Activated naive CD8-positive, alpha-beta T cell treated with anti-CD3 and anti-CD28 coated beads, Interleukin-2, amount 10 ng/mL, durations not matched to agents 7 days and 5 days (primary cell): ENCODE measurements at places on chromosomes 2 and 18. TPM values are rescaled to one million over a fixed set of nuclear protein-coding genes. Genes with fewer than 3 reads are reported as not detected.

The NR4A2 gene
- total RNA-seq: 3.0 TPM

The DCDC2C gene
- not detected for total RNA-seq

GRCh38 chr2:38284971-38285370, 92.1 kb downstream of the ATL2 start:
- peaks cover 5% of the 10 kb centered on the region for H3K4me1 ChIP-seq
- H3K36me3 ChIP-seq: no peaks in the 10 kb centered on the region
- DNase-seq: no peak

GRCh38 chr2:27572439-27572838, 10.4 kb upstream of the ZNF512 start:
- no peak overlapping the region for H3K4me3 ChIP-seq
- peaks cover 32% of the 10 kb centered on the region for H3K27me3 ChIP-seq

The MC2R gene
- not detected for total RNA-seq

GRCh38 chr2:120219766-120220165, 3.4 kb downstream of the TMEM185B start:
- H3K4me1 ChIP-seq: peaks cover 41% of the 10 kb centered on the region
- no peaks in the 10 kb centered on the region for H3K27me3 ChIP-seq
- H3K27ac ChIP-seq: no peak overlapping the region
- H3K36me3 ChIP-seq: peaks cover 55% of the 10 kb centered on the region
- DNase-seq: no peak

- H3K4me1 ChIP-seq: peaks cover 15% of the 10 kb centered on the region
- no peak overlapping the region for H3K4me3 ChIP-seq
- no peaks in the 10 kb centered on the region for H3K27me3 ChIP-seq
- no peak for DNase-seq
- no peak overlapping the region for H3K27ac ChIP-seq
Measured at GRCh38 chr18:13511961-13512577, 214.3 kb downstream of the FAM210A start.

The CHRND gene
- not detected for total RNA-seq

The CLEC4F gene
- total RNA-seq: not detected

The ITGB1BP1 gene
- 104 TPM for total RNA-seq

The LYG2 gene
- not detected for total RNA-seq

GRCh38 chr2:218331745-218332144, 24.9 kb upstream of the CATIP start:
- no peak for DNase-seq
- H3K27ac ChIP-seq: no peak overlapping the region
- no peak overlapping the region for H3K4me3 ChIP-seq
- H3K36me3 ChIP-seq: no peaks in the 10 kb centered on the region

DNA sequence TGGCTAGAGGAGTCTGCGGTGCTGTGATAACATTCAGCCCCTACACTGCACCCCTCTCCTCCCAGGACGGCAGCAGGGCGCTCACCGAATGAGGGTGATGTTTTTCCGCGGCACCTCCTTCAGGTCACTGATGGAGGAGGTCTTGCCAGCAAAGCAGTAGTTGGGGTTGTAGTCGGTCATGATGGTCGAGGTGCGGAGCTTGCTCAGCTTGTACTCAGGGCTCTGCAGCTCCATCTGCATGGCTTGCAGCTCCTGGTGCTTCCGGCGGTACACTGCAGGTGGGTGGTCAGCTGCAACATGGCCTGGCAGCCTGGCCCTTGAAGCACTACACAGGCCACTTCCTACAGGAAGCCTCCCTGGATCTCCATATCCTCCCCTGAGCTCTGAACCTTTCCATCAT, 108.0 kb downstream of the CLIP4 start:
- H3K27ac ChIP-seq: no peak overlapping the region
- H3K27me3 ChIP-seq: peaks cover 2% of the 10 kb centered on the region
- no peaks in the 10 kb centered on the region for H3K36me3 ChIP-seq
- no peaks in the 10 kb centered on the region for H3K4me1 ChIP-seq

The ING5 gene
- 52.1 TPM for total RNA-seq

DNA sequence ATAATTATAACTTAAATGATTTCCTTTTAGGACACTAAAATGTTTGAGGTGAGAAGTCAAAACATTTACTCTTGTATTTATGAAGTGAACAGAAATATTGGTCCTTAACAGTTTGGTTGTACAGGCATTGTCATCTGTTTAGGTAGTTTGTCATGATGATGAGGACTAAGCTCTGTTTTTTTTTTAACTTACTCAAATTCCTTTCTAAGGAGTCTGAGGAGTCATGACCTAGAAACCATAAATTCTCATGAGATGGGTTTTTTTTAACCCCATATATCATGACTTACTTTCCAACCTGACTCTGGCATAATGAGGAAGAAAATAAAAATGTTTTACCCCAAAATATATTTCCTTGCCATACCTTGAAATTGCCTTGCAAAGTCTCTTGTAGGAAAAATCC, 1176.2 kb downstream of the SUCLG1 start:
- no peak for DNase-seq
- H3K36me3 ChIP-seq: no peaks in the 10 kb centered on the region
- H3K4me3 ChIP-seq: no peak overlapping the region
- no peak overlapping the region for H3K27ac ChIP-seq
- no peaks in the 10 kb centered on the region for H3K27me3 ChIP-seq

- peak overlapping the region; percentile 77 for H3K4me3 ChIP-seq
- DNase-seq: peak; percentile 73
- no peak overlapping the region for H3K27ac ChIP-seq
- H3K4me1 ChIP-seq: peaks cover 40% of the 10 kb centered on the region
- H3K36me3 ChIP-seq: peaks cover 2% of the 10 kb centered on the region
- H3K27me3 ChIP-seq: peaks cover 92% of the 10 kb centered on the region
Measured at GRCh38 chr2:170822290-170823087, 5.8 kb downstream of the GAD1 start.

- H3K27me3 ChIP-seq: peaks cover 2% of the 10 kb centered on the region
- no peak for DNase-seq
- H3K27ac ChIP-seq: no peak overlapping the region
- no peaks in the 10 kb centered on the region for H3K4me1 ChIP-seq
Measured at GRCh38 chr2:179771791-179772190, 89.6 kb downstream of the ZNF385B start.

DNA sequence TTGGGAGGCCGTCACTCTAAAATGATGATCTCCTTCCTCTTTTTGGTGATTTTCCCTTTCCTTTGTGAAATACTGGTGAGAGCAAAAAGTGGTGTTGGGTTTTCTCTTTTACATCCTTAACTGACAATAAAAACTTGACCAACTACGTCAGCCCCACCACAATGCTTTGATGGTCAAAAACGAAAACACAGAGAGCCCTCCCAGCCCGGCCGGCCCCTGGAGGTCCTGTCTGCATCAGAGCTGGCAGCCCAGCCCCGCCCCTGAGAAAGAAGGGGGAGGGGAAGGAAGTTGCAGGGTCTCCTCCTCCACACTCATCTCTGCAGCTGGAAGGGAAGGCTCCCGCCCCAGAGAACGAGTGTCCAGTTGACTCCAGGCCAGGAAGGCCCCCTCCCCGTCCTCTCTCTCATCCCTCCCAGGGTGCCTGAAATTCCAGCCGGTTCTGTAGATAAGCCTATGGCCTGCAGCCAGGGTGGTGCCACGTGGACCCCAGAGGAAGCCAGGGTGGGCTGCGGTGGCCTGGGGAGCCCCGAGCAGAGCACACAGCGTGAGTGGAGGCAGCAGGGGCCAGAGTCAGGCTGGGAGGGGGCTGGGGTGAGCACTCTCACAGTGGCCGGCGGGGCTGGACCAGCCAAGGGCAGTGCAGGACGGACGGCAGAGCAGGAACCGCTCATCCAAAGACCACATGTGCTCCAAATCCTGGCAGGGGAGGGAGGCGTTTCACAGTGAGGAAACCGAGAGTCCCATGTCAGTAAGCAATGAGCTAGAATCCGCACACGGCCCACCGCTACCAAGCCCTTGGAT, 19.8 kb downstream of the BIN1 start:
- peak overlapping the region; percentile 99 for H3K27ac ChIP-seq
- H3K4me1 ChIP-seq: peaks cover 39% of the 10 kb centered on the region
- H3K27me3 ChIP-seq: no peaks in the 10 kb centered on the region

DNA sequence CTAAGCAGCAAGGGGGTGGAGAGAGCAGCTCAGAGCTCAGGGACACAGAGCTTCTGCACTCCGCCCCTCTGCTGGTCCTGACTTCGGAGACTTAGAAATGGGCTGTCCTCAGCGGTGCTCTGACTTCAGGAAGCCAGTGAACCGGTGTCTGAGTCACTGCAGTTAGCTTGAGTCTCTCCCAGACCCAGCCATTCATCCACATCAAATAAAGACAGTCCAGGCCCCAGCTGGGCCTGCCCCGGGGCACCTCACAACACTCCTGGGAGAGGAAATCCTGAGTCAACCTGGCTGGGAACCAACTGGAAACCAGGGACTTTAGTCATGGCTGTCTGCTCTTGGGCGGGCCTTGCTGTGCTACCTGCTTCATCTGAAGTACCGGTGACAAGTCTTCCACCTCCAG, 5.4 kb upstream of the ITGB6 start:
- peaks cover 2% of the 10 kb centered on the region for H3K36me3 ChIP-seq
- peaks cover 16% of the 10 kb centered on the region for H3K4me1 ChIP-seq
- peaks cover under 1% of the 10 kb centered on the region for H3K27me3 ChIP-seq
- no peak overlapping the region for H3K4me3 ChIP-seq
- no peak for DNase-seq

The FMNL2 gene
- 0.37 TPM for total RNA-seq

The CIAO1 gene
- 66.2 TPM for total RNA-seq

The RNF125 gene
- total RNA-seq: 29.0 TPM

- H3K27me3 ChIP-seq: peaks cover 7% of the 10 kb centered on the region
- H3K4me3 ChIP-seq: peak overlapping the region; percentile 86
- peaks cover 13% of the 10 kb centered on the region for H3K4me1 ChIP-seq
Measured at GRCh38 chr2:98823196-98824170, 92.6 kb upstream of the MGAT4A start.

DNA sequence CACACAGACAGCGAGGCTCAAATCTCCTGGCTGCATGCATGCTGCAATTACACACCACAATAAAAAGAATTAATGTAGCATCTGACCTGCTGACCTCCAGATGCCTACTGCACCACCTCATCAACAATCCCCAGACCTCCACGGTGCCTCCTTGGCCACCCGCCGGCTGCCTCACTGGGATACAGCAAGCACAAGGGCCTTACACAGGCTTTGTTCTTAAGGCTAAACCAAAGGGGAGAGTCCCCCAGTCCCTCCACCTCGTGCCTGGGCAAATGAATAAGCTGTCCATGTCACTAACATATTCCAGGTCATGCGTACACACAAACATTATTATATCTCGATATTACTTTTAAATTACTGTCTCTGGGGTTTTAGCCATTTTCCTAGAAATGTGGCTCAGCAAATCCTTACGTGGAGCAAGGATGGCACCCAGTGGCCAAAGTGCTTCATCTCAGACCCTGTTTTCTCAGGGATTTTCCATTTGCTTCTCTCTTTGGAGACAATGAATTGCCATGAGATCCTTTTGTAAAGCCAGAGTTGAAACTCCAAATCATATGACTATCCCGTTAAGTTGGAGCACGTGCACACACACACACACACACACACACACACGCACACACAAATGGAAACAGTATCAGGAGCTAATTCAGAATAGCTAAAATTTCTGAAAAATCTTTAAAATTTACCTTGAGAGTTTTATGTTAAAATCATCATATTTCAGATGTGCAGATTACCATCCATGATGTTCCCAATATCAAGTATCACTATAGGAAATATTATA, 313.8 kb downstream of the PDE11A start:
- H3K4me3 ChIP-seq: no peak overlapping the region
- DNase-seq: no peak
- H3K4me1 ChIP-seq: no peaks in the 10 kb centered on the region
- no peak overlapping the region for H3K27ac ChIP-seq
- peaks cover 43% of the 10 kb centered on the region for H3K27me3 ChIP-seq
- H3K36me3 ChIP-seq: no peaks in the 10 kb centered on the region

- no peaks in the 10 kb centered on the region for H3K4me1 ChIP-seq
- H3K27me3 ChIP-seq: peaks cover 13% of the 10 kb centered on the region
- H3K4me3 ChIP-seq: no peak overlapping the region
- no peaks in the 10 kb centered on the region for H3K36me3 ChIP-seq
Measured at GRCh38 chr2:88896971-88897370, 205.5 kb downstream of the RPIA start.

- H3K4me1 ChIP-seq: peaks cover 13% of the 10 kb centered on the region
- H3K4me3 ChIP-seq: no peak overlapping the region
- no peak overlapping the region for H3K27ac ChIP-seq
- no peaks in the 10 kb centered on the region for H3K36me3 ChIP-seq
- no peak for DNase-seq
- no peaks in the 10 kb centered on the region for H3K27me3 ChIP-seq
Measured at GRCh38 chr2:108936076-108936864, 52.8 kb downstream of the EDAR start.

The GCG gene
- total RNA-seq: not detected

The SFXN5 gene
- total RNA-seq: 13.3 TPM

The NEU2 gene
- not detected for total RNA-seq

DNA sequence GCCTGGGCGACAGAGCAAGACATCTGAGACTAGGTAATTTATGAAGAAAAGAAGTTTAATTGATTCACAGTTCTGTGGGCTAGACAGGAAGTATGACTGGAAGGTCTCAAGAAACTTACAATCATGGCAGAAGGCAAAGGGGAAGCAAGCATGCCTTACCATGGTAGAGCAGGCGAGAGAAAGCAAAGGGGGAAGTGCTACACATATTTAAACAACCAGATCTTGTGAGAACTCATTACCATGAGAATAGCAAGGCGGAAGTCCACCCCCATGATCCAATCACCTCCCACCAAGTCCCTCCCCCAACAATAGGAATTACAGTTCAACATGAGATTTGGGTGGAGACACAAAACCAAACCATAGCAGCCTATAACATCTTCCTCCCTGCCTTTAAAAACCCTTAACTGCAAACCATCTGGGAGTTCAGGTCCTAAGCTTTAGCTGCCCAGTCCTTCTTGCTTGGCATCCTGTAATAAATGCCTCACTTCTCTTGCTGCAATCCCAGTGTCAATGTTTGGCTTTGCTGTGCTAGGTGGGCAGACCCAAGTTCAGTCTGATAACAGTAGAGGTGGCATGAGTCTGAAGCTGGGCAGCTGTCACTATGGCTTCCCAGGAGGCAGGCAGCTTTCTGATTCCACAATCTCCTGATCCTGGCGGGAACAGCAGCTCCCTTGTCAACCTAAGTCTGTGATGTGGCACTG, 11.2 kb upstream of the SP5 start:
- no peaks in the 10 kb centered on the region for H3K36me3 ChIP-seq
- no peak overlapping the region for H3K27ac ChIP-seq
- no peak for DNase-seq
- H3K4me3 ChIP-seq: no peak overlapping the region

GRCh38 chr2:7837237-7837760, 844.6 kb upstream of the ID2 start:
- no peak overlapping the region for H3K4me3 ChIP-seq
- peaks cover 3% of the 10 kb centered on the region for H3K27me3 ChIP-seq
- no peak overlapping the region for H3K27ac ChIP-seq
- H3K36me3 ChIP-seq: peaks cover 6% of the 10 kb centered on the region
- no peak for DNase-seq

The DSG4 gene
- not detected for total RNA-seq

The ANKRD30B gene
- total RNA-seq: not detected

DNA sequence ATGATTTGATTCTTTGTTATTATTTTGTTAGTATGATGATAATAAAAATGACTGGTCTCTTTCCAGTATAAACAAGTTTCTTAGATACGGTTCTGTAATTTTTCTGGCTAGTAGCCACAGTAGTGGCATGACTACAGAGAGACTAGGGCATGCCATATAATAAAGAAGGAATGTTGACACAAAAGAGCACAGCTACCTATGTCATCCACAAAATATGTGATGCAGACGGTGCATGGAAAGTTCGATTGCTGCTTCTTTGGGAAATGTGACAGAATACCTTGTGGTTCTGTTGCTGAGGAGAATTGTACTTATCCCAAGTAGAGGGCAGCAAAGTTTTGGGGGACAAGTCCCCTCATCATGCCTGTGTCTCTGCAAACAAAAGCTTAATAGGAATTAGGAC, 26.1 kb upstream of the SETBP1 start:
- H3K36me3 ChIP-seq: no peaks in the 10 kb centered on the region
- H3K4me1 ChIP-seq: no peaks in the 10 kb centered on the region
- DNase-seq: no peak
- no peak overlapping the region for H3K27ac ChIP-seq
- H3K27me3 ChIP-seq: peaks cover 5% of the 10 kb centered on the region
